ENCODE measurements at places on chromosomes 3 and 15.

DNA sequence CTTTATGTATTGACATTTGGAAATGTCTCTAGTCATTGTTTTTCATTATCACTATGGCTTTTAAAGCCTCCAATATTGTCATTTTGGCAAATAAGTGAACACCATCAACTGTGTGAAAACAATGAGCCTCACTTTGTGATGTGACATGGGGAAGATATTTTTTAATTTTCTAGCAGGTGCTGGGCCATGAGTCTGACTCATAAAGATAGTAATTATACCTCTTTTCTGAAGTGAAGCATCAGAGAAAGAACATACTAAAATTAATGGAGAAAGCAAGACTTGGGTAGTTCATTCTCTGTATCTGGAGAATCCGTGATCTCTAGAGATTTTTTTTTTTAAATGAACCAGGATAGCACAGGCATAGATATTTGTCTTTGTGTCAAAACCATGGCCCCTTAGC is 100.8 kb downstream of the CCNL1 start:
- DNase-seq = no peak

GRCh38 chr15:37536967-37537605 is 397.4 kb upstream of the TMCO5A start:
- no peak for DNase-seq

DNA sequence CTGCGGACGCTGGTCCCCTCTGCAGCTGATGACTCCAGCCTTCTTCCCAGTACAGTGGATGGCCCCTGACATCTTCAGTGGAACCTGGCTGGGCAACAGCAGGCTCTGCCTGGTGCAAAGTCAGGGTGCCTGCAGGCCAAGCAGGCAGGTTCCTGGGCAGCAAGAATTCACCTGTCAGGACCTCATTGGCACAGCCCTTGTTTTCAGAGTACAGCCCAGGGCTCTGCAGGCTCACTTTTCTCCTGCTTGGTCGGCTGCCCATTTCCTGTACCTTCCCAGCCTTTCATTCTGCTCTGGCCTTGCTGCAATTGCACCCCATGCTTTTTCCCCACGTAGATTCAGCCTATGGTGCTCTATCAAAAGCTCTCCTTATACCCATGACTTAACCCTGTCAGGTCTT is 56.0 kb downstream of the LRTM1 start:
- DNase-seq = no peak

- DNase-seq = no peak
Observed at GRCh38 chr3:13177641-13178040, 104.4 kb upstream of the IQSEC1 start.

DNA sequence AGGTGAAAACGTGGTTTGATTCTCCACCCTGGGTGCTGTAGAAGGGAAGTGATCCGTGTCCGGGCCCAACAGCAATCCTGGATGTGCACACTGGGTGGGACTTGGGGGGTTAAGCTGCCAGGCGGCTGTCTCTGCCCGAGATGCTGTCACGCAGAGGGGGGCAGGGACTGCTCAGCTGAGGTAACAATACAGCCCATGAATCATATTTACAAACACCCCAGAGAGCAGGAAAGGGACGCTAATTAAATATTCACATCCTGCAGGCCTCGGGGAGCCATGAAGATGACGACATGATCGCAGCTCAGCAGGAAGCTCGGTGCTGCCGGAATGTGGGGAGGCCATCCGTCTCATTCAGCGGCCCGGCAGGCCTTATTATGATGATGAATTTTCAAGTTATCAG is 17.9 kb upstream of the CRABP1 start:
- no peak for DNase-seq

DNA sequence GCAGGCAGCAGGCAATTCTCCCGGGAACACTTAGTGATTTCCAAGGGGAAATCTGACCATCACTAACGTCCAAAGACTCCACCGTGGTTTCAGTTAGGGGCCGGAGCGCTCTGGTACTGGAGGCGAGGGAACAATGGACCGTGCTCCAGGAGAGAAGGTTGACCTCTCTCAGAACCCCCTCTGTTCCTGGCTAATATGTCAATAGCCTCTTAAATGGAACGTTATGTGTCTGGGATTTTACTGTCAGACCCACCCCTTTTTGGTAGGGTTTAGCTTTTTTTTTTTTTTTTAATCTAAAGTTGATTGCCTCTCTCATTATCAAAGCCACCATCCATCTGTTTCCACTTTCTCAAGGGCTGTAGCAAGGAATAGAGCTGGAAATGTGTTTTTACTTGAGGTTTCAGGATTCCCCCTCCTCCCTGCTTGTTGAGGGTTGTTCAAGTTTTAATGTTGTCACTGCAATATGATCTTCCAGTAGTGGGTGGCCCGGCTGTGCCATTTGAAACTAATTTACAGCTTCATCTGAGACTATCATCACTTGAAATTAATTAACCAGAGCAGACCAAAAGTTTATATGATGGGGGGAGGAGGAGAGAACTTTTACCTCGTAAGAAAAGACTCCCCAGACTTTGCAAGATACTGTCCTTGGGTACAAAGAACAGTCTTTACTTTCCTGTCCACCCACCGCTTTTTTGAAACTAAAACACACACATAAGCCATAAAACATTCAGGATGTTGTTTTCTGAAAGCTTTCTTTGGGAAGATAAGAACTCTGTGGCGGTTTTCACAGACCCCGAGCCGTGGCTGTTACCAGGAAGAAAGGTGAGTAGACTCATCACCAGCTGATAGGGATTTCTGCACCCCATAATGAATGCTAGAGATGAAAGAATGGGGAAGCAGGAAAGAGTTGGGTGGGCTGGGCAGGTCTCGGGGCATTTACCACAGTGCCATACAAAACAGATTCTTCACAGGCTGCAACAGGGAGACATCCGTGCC is 187.8 kb downstream of the UACA start:
- DNase-seq = no peak

DNA sequence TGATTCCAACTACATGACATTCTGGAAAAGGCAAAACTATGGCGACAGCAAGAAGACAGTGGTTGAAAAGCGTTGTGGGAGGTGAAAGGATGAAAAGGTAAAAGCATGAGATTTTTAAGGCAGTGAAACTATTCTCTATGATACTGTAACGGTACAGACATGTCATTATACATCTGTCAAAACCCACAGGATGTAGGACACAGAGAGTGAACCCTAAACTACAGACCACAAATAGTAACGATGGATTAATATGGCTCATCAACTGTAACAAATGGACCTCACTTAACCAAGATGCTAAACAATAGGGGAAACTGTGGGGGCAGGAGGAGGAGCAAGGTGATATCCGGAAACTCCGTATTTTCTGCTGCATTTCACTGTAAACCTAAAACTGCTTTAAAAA is 39.1 kb downstream of the MYO9A start:
- DNase-seq = no peak

- DNase-seq = no peak
Observed at GRCh38 chr15:89101302-89102193, 13.3 kb downstream of the ABHD2 start.

DNA sequence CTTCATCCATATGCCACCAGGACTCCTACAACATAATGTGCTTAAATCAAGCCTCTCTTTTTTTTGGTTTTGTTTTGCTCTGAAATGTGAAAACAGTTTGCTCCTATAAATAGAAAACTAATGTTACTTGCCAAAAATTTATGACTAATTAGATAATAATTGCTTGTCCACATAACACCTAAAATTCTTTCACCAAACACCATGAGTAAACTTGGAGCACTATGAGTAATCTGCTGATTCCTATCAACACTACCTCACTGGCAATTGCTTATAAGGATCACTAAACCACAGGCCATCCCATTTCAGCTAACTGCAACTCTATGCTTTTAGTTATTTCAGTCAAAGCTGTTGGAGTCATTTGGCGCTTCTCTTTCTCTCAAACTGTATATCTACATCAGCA is 252.7 kb downstream of the EPHA3 start:
- DNase-seq = no peak

DNA sequence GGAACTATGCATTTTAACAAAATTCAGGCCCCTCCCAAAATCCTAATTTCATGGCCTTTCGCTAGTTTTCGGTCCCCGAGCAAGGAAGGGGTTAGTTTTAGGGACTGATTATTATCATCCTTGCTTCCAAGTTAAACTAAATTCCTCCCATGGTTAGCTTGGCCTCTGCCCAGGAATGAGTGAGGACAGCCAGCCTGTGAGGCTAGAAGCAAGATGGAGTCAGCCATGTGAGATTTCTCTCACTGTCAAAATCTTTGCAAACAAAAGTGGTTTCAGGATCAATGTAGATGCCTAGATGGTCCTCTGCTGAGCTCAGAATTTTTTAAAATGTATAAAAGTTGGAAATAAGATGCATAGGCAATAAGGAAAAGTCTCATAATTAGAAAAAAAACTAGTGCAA is 208.9 kb downstream of the RSL24D1 start:
- DNase-seq = no peak

DNA sequence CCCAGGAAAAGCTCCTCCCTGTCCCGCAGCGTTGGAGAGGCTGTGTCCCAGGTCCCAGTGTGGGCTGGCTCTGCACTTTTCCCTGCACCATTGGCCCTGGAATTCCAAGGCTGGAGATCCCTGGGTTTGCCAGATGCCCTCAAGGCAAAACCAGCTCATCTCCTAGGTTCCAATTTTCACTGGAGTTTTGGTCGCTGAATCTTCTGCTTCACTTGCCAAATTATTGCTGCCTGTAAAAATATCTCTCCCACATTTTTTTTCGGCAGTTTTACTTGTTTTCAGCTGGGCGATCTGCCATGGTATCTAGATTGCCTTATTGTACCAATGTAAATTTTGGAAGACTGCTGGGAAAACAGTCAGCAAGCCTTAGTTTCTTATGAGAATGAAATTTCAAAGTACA is 150.9 kb upstream of the ATP10A start:
- DNase-seq = no peak

GRCh38 chr15:73857193-73857920 is 16.0 kb upstream of the TBC1D21 start:
- DNase-seq = no peak

DNA sequence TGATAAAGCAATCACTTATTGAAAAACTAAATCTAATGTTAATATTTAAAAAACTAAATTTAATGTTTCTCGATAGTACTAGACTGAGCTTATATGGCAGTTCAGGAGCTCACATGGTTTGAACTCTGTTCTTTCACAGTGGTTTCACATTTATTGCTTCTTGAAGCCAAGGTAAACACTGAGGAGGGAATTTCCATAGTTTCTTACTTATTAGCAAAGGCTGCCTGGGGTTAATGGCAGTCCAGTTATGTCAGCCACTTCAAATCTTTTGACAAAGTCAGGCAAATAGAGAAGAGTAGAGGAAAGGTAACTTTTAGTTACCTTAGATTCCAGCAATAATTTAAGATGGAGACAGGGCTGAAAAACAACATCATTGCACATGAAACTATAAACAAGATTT is 831.5 kb downstream of the ROBO2 start:
- DNase-seq = no peak

GRCh38 chr3:116863822-116864589 is 154.4 kb downstream of the TUSC7 start:
- no peak for DNase-seq

DNA sequence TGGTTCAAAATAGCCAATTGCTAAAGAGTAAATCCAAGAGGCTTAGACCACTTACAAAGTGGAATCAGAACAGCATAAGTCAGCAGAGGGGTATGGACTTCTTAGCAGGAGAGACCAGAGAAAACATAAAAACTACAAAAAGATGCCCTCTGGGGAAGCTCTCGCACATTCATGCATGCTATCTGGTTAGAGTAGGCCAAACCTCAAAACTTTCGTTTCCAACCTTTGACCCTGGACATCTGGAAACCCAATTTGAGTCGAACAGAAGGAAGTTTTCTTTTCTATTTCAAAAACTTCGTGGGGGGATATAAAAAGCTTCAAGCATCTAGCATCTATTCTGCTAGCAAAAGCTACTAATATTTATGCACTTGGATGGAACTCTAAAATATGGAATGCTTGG is 523.9 kb upstream of the AGTR1 start:
- no peak for DNase-seq

DNA sequence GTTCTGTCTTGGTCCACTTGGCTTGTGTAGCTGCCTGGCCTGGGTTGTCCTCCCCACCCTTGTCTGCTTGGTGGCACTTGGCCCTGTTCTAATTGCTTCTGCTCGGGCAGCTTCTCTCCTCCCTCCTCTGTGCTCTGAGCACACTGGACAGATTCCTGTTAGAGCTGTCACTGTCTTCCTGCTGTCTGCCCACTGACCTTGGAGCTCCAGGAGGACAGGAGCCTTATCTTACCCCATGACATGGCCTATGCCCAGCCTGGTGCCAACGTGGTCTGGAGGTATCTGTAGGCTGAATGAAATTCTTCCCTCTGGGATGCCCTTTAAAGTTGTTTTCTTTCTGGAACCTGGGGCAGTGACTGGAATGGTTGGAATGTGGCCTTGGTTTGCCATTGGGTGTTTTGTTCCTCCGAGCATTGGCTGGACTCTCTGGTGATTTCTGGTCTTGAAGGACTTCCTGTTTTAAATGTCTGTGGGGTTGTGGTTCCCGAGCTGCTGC is 94.1 kb downstream of the FAM43A start:
- no peak for DNase-seq
